ENCODE measurements at places on chromosomes 2 and 18.

- DNase-seq, result no peak
Measured at GRCh38 chr2:171492664-171493063, 29.6 kb upstream of the CYBRD1 start.

DNA sequence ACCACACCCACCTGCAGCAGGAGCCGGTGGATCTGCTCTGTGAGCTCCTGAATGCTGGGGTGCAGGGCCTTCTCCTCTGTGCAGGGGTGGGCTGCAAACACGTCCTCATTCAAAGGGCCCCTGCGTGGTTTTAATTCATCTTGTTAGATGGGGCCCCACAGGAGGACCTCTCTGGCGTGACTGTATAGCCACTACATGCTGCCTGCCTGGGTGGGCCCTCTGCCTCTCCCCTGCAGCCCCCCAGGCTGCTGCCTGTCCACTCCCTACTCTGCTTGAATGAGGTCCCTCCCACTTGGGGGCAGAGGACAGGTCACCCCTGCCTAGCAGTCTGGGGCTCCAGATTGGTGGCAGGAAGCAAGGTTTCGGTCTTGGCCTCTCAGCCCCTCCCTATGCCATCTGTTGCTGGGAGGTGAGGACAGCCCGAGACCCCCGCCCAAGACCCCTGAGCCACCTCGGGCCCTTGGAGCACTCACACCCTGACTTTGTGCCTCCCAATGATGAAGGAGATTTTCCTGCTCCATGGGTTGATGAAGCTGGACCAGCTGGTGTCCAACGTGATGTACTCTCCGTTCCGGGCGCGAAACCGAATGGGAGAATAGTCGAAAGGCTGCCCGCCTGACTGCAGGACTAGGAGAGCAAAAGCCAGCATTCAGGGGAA lies 22.0 kb upstream of the HES6 start:
- no peak for DNase-seq

GRCh38 chr18:35697869-35698268 lies 116.3 kb downstream of the GALNT1 start:
- no peak for DNase-seq

DNA sequence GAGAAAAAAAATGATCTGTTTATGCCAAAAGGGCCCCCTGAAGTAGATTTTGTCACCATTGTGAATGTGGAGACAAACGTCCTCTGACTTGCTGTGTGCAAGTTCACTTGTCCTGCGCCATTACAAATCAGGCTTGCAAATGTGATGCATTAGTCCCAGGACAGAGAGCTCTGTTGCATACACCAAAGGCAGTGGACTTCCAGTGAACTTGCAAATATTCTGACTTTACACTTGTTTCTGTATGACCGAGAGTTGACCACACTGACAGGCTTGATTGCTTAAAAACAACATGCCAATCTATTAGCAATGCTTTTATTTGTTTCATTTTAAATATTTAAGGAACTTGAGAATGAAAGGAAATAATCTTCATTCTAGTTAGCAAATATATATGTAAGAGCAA lies 293.2 kb downstream of the PLCL1 start:
- DNase-seq, result no peak

DNA sequence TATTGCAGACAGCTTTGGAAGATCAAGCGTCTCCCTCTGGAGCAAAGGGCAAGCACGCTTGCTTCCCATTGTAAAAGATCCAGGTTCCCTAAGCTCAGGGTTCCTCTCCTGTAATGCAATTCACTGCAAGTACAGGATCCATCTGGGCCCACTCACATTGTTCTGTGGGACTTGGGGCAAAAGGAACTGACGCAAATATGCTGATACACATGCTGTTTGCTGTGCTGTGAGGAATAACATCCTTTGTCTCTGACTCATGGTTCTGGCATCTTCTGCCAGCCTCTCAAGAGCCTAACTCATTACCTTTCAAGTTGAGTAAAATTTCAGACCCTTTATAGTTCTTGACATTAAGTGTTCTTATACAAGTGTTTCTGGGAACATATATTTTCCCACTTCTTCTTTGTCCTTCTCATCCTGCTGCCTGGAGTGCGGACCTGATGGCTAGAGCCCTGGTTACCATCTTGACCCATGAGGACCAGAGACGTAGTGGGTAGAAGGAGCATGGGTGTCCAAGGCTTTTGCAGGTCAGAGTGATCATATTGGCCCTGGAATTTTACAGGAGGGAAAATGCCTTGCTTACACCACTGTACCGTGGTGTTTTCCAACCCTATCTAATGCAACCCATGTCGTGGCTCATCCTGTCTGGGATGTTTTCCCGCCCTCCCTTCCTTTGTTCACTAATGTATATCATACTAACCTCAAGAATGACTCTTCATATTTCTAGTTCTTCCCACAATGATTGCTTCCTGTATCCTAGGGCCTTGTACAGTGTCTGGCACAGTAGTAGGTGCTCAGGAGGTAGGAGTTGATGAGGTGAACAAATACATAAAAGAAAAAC lies 145.7 kb upstream of the GLI2 start:
- DNase-seq, result no peak

GRCh38 chr2:144211826-144212225 lies 308.1 kb downstream of the ZEB2 start:
- DNase-seq, result no peak

GRCh38 chr2:118010473-118010872 lies 3.4 kb downstream of the CCDC93 start:
- no peak for DNase-seq

GRCh38 chr18:51438797-51439350 lies 241.4 kb upstream of the MEX3C start:
- no peak for DNase-seq

- no peak for DNase-seq
Measured at GRCh38 chr2:151770995-151771394, 36.7 kb upstream of the NEB start.

DNA sequence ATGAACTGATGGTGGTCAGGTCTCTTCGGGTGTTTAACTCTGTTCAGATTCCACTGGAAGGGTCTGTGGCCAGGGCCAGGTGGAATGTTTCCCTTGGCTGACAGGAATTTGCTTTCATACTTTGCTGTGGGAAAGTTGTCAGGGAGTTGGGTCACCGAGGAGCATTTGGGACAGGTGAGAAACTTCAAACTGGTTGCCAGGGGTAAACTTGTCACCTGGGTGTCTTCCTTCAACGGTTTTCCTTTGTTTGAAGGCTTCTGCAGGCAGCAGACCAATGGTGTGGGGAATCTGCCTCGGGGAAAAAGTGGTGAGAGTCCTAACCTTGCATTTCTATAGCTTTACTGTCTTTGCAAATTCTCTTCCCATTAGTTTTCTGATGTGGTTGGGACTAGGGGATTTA lies 92.2 kb downstream of the TGFA start:
- no peak for DNase-seq

GRCh38 chr2:174177316-174177890 lies 70.9 kb downstream of the OLA1 start:
- no peak for DNase-seq

Measured in stimulated activated CD8-positive, alpha-beta memory T cell treated with anti-CD3 and anti-CD28 coated beads, Interleukin-4, amount 100 ng/mL, for 1 hour (primary cell).